Bronchus fibroblast of lung (primary cell): ENCODE measurements at places on chromosomes 1 and 21. TPM values are rescaled to one million over a fixed set of nuclear protein-coding genes. Genes with fewer than 3 reads are reported as not detected.

DNAJC6 gene
- 0.45 and 0.50 TPM in 2 replicates for total RNA-seq

TGFB2 gene
- total RNA-seq: 0.59 and 0.84 TPM in 2 replicates

TSPAN2 gene
- under 0.01 TPM in 1 of 2 replicates, not detected in the other for total RNA-seq

CAMK1G gene
- total RNA-seq: 1.0 and 1.2 TPM in 2 replicates

PROK1 gene
- total RNA-seq: not detected in 2 replicates

DISC1 gene
- 3.1 and 3.4 TPM in 2 replicates for total RNA-seq

OR2G6 gene
- total RNA-seq: not detected in 2 replicates

PRAMEF11 gene
- not detected in 2 replicates for total RNA-seq

SLFNL1 gene
- total RNA-seq: under 0.01 TPM in 2 replicates

TEX38 gene
- total RNA-seq: not detected in 2 replicates

SNIP1 gene
- 8.6 and 10.1 TPM in 2 replicates for total RNA-seq

UBE2U gene
- total RNA-seq: not detected in 2 replicates

ABCG1 gene
- 0.15 and 0.34 TPM in 2 replicates for total RNA-seq

GJA8 gene
- total RNA-seq: not detected in 2 replicates

LRRC39 gene
- 0.15 and 0.34 TPM in 2 replicates for total RNA-seq

F5 gene
- total RNA-seq: not detected in 2 replicates

IARS2 gene
- 50.8 and 51.6 TPM in 2 replicates for total RNA-seq

FCRL4 gene
- total RNA-seq: not detected in 2 replicates

PLEKHG5 gene
- 8.3 and 10.6 TPM in 2 replicates for total RNA-seq

C1orf210 gene
- not detected in 2 replicates for total RNA-seq

MEF2D gene
- total RNA-seq: 11.4 and 18.0 TPM in 2 replicates

PAPPA2 gene
- 0.17 and 0.30 TPM in 2 replicates for total RNA-seq

TCEANC2 gene
- total RNA-seq: 2.4 and 3.0 TPM in 2 replicates

SCCPDH gene
- total RNA-seq: 34.5 and 40.0 TPM in 2 replicates

SPRR4 gene
- total RNA-seq: not detected in 2 replicates

COL11A1 gene
- 7.9 and 8.8 TPM in 2 replicates for total RNA-seq

CATSPER4 gene
- not detected in 2 replicates for total RNA-seq

LRRN2 gene
- not detected in 2 replicates for total RNA-seq

EFNA3 gene
- 0.67 and 1.2 TPM in 2 replicates for total RNA-seq

KIF2C gene
- 64.9 and 71.5 TPM in 2 replicates for total RNA-seq

FMO4 gene
- 1.2 and 1.8 TPM in 2 replicates for total RNA-seq

VANGL2 gene
- 0.89 and 1.0 TPM in 2 replicates for total RNA-seq

TTC24 gene
- total RNA-seq: not detected in 2 replicates

GPR25 gene
- total RNA-seq: not detected in 2 replicates

LORICRIN gene
- not detected in 2 replicates for total RNA-seq

ASH1L gene
- total RNA-seq: 6.2 and 8.4 TPM in 2 replicates

MYOM3 gene
- total RNA-seq: not detected in 2 replicates

KCNK1 gene
- total RNA-seq: 1.8 and 2.7 TPM in 2 replicates

PYCR2 gene
- total RNA-seq: 42.7 and 48.6 TPM in 2 replicates

PRR9 gene
- total RNA-seq: not detected in 2 replicates

CYP4Z1 gene
- total RNA-seq: not detected in 2 replicates

SOX13 gene
- 5.6 and 7.1 TPM in 2 replicates for total RNA-seq

NBPF6 gene
- total RNA-seq: not detected in 2 replicates

PDC gene
- not detected in 2 replicates for total RNA-seq

LMX1A gene
- total RNA-seq: not detected in 2 replicates

NEGR1 gene
- 2.1 and 2.5 TPM in 2 replicates for total RNA-seq

NDC1 gene
- total RNA-seq: 32.3 and 35.3 TPM in 2 replicates

ZBTB8A gene
- 3.0 and 3.9 TPM in 2 replicates for total RNA-seq

MXRA8 gene
- 382 and 409 TPM in 2 replicates for total RNA-seq
